ENCODE measurements at places on chromosomes 2 and 18.

GRCh38 chr18:21450913-21451312 is 149.6 kb downstream of the ESCO1 start:
- no peak for DNase-seq

- DNase-seq, result no peak
Measured at GRCh38 chr2:184834699-184835397, 236.5 kb downstream of the ZNF804A start.

- DNase-seq, result no peak
Measured at GRCh38 chr18:77052983-77053309, 79.6 kb downstream of the MBP start.

GRCh38 chr18:6949800-6950586 is 167.6 kb downstream of the LAMA1 start:
- no peak for DNase-seq

- DNase-seq, result no peak
Measured at GRCh38 chr18:67010919-67011318, 407.0 kb upstream of the CDH19 start.

GRCh38 chr2:103860016-103860415 is 993.9 kb upstream of the POU3F3 start:
- DNase-seq, result no peak

Data from fibroblast of gingiva (primary cell).